NCI-H774 (cell line): ENCODE measurements at places on chromosomes 3 and 15.

DNA sequence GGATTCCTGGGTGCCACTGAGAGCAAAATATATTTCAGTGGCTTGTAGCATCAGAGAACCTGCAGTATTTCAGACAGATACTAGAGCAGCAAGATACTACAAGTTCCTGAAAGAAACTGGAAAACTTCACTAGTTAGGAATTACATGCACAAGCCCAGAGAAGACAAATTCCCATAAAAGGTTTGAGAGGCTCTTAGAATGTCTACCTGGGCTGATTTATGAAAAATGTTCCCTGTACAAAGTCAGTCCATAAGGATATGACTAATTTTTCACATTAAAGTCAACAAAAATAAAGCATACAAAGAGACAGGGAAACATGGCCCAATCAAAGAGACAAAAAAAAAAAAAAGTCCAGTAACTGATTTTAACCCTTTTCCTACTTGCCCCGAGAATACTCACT lies 302.6 kb downstream of the POLQ start:
- no peak for DNase-seq

GRCh38 chr3:126546013-126546412 lies 12.7 kb downstream of the C3orf22 start:
- DNase-seq = no peak

DNA sequence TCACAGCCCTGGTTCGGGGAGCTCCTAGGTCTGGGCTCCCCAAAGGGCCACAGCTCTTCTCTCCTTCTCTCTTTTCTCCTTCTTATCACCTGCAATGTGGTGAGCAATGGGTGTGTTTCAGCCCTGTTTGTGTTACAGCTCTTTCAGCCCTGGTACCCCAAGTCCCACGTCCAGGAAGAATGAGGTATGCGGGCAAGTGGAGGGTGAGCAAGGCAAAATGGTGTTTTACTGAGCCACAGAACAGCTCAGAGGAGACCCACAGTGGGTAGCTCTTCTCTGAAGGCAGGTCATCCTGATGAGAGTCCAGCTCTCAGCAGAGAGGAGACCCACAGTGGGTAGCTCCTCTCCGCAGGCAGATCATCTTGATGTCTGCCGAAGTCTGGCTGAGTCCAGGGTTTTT lies 86.8 kb downstream of the BFSP2 start:
- DNase-seq = no peak

GRCh38 chr15:68910816-68911215 lies 19.5 kb upstream of the SPESP1 start:
- DNase-seq = no peak

GRCh38 chr15:39976291-39977274 lies 42.7 kb downstream of the EIF2AK4 start:
- peak; percentile 48 for DNase-seq

DNA sequence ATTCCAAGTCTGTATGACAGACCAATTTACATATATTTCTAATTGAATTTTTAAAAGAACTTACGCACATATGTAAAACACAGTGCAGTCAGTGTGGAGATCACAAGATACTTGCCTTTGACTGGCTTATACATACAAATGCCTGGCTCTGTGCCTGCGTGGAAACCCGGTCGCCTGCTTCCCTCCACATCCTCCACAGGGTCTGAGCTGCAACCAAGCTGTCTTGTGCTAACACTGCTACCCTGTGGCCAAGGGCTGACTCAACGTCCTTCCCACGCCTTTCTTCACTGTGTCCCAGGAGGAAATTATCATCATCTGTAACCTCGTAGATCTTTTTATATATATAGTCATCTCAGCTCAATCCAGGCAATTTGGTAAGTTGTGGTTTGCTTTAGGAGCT lies 117.0 kb downstream of the WNT7A start:
- DNase-seq = no peak

DNA sequence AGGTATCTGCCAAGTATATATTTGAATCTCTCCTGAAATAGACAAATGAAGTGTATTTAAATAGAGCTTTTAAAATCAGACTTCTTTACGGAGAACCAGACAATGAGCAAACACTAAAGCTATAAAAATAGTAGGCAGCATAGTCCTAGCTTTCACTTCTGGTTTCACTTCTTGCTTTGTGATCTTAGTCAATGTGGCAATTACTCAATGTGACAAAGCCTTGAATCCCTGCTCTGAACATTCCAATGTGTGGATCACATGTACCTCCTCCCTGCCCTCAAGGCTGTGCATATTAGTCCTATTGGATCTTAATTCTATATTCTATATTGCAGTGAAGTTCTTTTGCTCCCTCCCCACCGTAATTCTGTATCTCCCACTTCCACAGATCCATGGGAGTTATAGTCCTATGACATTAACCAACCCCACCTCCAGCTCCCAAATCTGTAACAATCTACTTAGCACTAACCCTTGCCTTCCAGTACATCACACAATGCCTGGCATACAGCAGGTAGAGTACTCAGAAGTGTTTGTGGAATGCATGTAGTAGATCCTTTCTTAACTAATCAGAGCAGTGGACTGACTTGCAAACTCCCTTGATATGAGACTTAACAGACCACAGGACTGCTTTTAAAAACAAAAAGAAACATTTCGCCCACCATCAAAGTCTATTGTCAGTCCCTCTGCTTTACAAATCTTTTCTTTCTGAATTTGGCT lies 24.3 kb upstream of the CP start:
- peak; percentile 27 for DNase-seq

DNA sequence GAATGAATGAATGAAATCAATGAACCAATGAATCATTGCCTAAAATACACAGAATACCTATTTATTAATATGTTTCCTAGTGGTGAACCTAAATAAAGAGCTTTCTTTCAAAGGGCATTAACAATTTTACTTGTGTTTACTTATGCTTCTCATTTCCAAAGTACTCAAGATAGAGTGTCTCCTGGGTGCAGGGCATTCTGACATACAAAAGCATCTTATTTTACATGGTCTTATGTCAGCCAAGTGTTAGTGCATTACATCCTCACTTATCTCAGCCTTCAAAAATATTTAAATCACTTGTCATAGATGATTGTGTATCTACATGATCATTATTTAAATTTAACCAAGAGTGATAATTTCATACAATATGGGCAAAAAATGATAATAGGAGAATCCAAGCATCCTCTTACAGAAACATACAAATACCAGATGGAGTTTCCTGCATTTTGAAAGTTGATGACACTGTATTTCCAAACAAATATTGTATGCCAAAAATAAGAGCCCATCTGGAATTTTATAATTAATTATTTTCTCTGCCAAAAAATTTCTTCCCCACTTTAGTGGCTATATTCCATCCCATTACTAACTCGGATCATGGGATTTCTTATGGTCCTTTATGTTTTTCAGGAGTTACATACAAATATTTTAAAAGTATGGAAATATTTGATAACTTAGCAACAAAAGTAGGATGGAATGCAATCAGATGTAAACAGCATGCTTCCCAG lies 279.0 kb downstream of the RBMS3 start:
- DNase-seq = no peak

GRCh38 chr15:51576911-51577500 lies 45.6 kb downstream of the DMXL2 start:
- no peak for DNase-seq

- DNase-seq = no peak
Measured at GRCh38 chr15:65336493-65337435, 32.3 kb downstream of the RNU5B-1 start.

- no peak for DNase-seq
Measured at GRCh38 chr3:36852071-36852470, 87.7 kb upstream of the DCLK3 start.

GRCh38 chr15:48499978-48500377 lies 145.5 kb downstream of the FBN1 start:
- no peak for DNase-seq

DNA sequence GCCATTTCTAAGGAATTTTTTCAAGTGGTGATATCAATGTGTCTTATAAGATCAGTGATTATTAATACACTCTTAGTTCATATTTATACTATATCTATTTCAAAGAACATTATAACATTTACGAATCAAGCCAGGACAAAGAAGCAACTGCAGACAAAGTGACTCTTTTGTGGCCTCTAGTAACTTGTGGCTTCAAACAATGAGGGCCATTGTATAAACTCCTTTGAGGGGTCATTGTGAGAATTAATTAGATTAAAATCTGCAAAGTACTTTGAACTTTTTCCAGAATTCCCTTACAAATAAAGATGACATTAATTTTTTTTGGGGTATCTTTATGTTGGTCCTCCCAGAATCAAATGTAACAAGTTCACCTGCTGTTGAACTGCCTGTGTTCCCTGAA lies 12.3 kb upstream of the SLC30A4 start:
- DNase-seq = no peak

- DNase-seq = no peak
Measured at GRCh38 chr15:44595656-44596510, 58.9 kb downstream of the EIF3J start.

DNA sequence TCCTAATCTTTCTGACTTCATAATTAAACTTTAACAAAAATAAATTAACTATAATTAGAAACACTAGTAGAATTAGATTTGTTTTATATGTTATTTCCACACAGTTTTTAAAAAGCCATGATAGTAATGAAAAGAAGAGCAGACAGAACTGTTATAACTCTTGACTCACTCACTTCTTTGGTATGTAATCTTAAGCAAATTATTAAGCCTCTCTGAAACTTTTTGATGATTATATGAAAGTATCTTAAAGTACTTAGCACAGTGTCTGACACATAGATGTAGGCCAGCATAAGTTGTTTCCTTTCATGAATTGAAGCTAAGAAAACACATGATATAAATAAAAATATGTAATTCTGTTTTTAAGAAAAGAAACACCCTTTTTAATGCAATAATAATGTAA lies 123.6 kb upstream of the MLF1 start:
- no peak for DNase-seq

DNA sequence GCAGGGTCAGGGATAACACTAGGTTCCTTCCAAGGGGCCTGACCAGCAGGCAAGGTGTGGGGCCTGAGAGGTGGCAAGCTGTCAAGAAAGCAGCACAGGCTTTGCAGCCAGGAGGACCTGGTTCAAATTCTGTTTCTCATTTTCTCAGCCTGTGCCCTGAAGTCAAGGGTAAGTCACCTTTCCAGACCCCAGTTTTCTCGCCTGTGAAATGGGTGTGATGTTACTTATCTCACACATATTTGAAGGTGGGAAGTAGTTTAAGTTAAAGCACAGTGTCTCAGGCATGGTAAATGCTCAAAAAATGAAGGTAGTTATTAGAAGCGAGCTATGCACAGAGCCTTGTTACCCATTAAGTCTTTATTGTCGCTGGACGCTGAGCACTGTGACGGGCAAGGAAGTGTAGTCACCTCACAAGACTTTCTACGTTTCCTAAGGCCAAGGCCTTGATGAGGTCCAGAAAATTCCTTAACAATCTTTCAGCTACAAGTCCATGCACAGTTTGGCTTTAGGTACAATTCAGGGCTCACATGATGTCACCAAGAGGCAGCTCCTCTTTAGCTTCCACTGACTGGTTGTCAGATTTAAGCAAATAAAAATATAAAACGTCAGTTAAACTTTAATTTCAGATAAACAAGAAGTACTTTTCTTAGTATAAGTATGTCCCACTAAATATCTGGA lies 522.6 kb upstream of the PROK2 start:
- DNase-seq = no peak

DNA sequence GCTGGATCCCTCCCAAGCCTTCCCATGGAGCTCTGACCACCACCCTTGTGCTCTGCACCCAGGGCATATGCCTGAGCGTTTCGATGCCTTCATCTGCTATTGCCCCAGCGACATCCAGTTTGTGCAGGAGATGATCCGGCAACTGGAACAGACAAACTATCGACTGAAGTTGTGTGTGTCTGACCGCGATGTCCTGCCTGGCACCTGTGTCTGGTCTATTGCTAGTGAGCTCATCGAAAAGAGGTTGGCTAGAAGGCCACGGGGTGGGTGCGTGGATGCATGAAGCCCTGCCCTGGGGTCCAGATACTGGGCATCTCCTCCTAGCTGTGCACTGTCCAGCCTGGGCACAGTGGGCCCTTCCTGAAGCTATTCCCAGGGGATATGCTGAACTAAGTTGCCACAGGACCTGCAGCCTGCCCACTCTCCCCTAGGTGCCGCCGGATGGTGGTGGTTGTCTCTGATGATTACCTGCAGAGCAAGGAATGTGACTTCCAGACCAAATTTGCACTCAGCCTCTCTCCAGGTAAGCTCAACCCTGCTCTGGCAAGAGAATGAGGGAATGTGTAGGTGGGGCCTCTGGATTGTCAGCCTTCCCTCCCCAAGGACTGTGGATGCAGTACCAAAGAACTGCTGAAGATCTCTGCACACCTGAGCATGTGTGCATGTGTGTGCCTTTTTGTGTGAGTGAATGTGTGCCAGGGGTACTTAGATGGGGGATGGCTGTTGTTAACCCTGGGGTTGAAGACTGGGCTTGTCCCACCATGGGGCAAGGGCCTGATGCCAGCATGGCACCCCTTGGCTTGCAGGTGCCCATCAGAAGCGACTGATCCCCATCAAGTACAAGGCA lies 2.1 kb downstream of the MYD88 start:
- DNase-seq = no peak

GRCh38 chr3:63580151-63580550 lies 72.3 kb upstream of the SNTN start:
- DNase-seq = no peak

- DNase-seq = no peak
Measured at GRCh38 chr3:134007819-134008218, 21.9 kb downstream of the SLCO2A1 start.

DNA sequence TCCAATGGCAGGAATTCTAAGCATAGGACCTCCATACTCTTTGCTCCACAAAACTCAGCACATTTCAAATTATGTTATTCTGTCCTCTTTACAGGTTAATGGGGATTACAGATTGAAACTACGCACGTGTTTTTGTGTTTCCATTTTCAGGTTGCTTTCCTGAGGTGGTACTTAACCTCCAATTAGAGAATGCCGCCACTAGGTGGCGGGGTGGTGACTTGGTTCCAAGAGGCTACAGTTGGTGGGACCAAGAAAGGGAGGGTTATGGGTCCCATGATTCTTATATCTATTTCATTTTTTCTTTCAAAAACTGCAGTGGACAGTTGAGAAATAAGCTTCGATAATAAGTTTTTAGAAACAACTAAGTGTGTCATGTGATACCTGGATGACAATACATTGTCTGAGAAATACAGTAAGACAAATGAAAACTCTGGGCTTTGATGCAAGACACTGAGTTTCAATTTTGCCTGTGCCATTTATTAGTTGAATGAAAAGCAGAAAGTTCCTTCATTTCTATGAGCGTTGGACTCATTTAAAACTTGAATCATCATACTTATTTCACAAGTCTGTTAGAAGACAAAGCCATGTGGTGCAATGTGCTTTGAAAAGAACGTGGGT lies 539.0 kb downstream of the FGF12 start:
- no peak for DNase-seq

DNA sequence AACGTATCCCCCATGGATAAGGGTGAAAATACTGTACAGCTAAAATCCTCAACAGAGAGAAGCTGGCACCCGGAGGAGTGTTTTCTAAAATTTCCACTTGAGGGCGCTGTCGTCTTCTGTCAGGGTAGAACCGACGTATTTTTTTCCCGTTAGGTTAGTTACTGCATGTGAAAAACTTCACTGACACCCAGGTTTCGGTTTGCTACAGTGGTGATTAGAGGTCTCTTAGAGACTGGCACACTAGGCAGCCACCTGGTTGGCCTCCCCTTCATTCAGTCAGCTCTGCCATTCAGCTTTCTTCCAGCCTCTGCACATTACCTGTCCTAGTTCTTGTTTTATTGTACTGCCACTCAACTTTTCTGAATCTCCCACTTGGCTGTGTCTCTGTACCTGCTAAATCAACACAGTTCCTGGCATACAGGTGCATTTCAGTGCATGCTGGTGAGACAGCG lies 18.4 kb downstream of the CCK start:
- DNase-seq = no peak

- DNase-seq = no peak
Measured at GRCh38 chr15:64930019-64930652, 18.4 kb downstream of the ANKDD1A start.
